ENCODE measurements at places on chromosomes 6 and 20. TPM values are rescaled to one million over a fixed set of nuclear protein-coding genes. Genes with fewer than 3 reads are reported as not detected.
A peak's percentile ranks its signal among the peaks of the same experiment; 100 is the strongest.

GRCh38 chr20:1375515-1375914 lies 17.3 kb downstream of the FKBP1A start:
- peak; percentile 36 for DNase-seq

DNA sequence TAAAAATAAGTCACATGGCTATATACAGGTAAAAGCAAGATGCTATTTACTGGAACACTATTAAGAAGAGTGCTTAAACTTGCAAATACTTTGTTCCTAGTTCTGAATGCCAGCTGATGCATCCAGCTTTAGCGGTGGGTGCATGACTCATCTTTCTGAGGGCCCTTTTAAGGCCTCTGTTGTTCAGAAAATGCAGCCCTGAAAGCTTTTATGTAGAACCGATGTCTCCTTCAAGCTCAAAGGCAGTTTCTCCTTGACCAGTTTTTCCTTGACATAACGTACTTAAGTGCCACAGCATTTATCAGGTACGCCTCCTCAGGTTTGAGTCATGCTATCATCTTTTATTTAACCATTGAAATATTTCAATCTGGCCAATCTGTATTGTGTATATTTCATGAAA lies 82.8 kb downstream of the MLIP start:
- DNase-seq = no peak

DNA sequence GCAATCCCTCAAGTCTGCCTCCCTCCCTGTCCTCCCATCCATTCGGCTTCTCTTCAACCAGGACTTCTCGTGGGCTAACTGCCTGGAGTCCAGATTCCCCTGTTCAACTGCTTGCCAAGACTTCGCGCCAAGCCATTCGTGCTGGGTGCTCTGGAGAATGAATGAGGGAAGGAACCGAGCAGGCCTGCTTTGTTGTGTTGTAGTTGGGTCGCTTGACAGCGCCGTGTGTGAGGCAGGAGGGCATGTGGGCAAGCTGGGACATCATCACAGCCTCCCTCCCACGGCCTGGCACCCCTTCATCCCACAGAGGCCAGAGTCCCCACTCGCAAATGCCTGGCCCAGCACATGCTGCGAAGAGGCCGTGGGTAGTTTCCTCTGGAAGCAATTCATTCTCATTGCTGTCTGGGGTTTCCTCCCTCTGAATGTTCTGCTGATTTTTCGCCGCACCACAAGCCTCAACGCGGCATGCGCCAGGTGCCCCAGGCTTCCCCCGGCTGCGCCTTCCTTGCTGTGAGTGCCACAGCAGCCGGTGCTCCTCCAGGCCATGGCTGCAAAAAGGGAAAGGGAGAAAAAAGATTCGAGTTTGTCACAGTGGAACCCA lies 336.0 kb downstream of the QKI start:
- no peak for DNase-seq

DNA sequence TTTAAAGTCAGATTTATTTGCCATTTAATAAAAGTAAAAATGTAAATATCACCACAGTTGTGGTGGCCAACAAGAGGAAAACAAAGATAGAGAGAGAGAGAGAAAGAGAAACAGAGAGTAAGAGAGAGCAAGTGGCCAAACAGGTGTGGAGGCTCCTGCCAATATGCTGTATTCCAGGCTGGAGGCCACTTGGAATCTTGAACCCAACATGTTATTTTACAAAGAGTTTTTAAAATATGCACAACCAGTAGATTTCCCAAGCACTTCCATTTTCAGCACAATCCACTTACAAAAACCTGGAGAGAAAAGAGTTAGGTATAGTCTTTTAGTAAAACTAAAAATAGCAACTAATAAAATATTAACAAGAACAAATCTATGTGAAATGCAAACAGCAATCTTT lies 1323.1 kb upstream of the CITED2 start:
- no peak for DNase-seq

- no peak for DNase-seq
These were observed 11.7 kb downstream of the TFEB start for GRCh38 chr6:41723530-41724227.

DNA sequence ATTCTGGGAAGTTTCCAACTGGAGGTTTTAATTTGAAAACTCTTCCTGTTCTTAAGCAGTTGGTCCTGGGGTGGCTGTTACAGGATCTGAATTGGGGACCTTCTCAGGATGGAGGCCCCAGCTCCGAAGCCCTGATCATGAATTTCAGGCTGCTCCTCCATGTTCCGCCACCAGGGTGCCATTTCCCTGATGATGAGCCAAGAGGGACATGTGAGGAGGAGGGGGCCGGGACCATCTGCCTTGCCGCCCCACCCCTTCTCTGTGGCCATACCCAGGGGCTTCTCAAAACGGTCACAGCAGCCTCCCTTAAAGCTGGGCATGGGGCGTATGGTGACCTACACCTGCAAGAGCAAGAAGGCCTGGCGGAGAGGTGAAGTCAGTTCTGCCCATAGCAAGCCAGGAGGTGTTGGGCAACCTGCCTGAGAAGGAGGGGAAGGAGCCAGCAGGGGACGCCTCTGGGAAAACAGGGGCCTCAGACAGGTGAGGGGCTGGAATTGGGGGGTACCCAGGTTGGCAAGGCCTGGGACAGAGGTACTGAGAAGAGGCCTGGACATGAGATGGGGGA lies 3.6 kb upstream of the BAK1 start:
- DNase-seq = no peak

GRCh38 chr20:53582574-53583351 lies 10.9 kb downstream of the ZNF217 start:
- DNase-seq = no peak

DNA sequence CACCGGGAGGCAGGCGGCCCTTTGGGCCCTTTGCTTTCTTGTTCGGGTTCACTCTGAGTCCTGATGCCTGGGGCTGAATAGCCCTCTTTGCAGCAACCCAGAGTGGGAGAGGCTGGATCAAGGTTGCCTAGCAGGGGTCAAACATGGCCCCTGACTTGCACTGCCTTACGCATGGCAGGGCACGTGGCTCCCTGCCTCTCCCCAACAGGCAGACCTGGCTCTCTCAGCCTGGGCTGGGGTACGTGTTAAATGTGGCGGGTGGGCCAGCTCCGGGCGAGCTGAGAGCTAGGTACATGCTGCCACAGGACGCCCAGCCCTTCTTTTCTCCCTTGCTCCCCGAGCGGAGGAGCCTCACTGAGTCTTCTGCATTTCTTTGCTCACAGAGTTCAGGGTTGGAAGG lies 7.3 kb downstream of the C6orf132 start:
- DNase-seq = no peak

- no peak for DNase-seq
These were observed 8.5 kb upstream of the SLC22A2 start for GRCh38 chr6:160267102-160267501.

DNA sequence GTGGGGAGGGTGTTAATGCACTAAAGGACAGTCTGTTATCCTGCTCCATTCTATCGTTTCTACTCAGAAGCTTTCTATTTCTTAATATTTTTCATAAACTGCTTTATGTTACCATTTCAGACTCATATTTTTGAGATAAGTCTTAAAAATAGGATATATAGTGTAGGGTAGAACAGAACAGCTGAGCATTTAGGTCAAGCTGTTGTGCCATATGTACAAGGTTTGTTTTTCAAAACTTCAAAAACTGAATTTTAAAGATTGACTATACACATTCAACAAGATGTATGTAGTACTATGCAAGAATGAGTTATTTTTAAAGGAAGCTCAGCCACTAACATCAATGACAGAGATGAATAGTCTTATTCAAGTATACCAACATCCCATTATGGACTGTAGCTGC lies 437.1 kb downstream of the PHF3 start:
- no peak for DNase-seq

DNA sequence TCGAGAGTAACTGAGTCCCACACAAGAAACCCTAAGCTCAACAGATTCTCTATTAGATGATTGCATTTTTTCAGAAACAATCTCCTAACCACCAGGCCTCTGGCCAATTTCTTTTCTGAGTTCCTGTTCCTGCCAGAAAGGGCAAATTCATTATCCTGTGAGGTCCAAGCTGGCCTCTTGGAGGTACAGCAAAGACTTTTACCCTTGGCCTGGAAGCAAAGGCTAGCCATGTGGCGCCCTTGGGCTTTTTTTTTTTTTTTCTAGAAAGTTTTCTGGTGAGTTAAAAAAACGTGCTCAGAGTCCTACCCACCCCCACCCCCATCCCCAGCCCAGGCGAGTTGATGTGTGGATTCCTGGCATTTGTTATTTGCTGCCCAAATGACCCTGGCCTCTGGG lies 59.0 kb upstream of the EEF1A1 start:
- no peak for DNase-seq

DNA sequence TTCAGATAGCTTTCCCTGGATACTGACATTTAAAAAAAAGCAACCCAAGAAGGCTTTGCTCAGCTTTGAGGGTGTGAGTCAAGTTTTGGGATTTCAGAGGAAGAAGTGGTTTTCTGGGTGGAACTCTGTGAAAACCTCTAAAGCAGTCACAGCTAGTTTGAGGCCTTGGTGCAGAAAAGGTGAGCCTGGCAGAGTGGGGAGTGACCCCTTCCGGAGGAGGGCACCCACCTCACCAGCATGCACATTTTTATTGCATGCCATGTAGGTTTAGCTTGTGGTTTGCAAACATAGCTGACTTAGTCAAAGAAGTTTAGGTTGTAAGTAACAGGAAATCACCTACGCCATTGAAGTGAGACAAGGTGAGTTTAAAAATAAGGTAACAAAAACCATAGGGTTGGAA lies 146.8 kb upstream of the PMEPA1 start:
- no peak for DNase-seq

- DNase-seq = no peak
These were observed 11.9 kb upstream of the STK38 start for GRCh38 chr6:36559011-36559793.

GRCh38 chr6:34384321-34385153 lies 7.9 kb downstream of the NUDT3 start:
- no peak for DNase-seq

DNA sequence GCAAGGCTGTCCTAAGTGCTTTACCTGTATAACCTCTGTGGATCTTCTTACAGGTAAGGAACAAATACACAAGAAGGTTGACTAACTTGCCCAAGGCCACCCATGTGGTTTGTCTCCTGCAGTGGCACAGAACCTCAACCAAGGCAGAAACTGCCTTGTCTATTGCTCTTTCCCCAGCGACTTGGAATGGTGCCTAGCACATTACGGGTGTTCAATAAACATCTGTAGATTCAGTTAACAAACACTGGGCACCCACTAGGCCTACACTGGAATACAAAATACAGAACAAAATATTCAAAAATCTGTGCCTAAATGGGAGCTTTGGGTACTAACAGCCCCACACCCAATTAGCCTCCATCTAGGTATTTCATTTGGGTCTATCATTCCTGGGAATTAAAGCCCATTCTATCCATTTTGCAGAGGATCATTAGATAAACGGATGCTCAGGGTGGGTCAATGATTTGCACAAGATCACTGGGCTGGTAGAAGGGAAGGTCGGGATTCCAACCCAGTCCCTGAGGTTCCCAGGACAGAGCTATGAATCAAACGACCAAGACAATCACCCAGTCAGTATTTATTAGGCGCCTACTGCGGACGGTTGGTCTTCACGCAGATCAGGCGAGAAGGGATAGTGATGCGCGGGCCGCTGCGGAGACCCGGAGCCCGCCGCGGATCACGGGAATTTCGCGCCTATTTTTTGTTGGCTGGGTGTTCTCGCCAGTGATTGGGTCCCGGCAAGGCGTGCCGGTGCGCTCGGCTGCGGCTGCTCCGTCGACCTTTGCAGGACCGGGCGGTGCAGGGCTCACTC lies at the start of gene STK35:
Gene STK35 (plus strand): TSS at position 771 of the 808 bp plus-strand sequence. CDS start 55 bp downstream, outside the sequence.
- DNase-seq = peak; percentile 55

GRCh38 chr6:126539022-126539421 lies 199.1 kb downstream of the CENPW start:
- no peak for DNase-seq

Gene BFSP1
- polyA plus RNA-seq = 4.4 TPM

Gene DAAM2
- 30.6 TPM for polyA plus RNA-seq

Gene CDKN1A
- polyA plus RNA-seq = 10.2 TPM

Gene TRIM15
- polyA plus RNA-seq = 0.16 TPM

Gene FAM184A
- 11.4 TPM for polyA plus RNA-seq

Gene WFDC12
- not detected for polyA plus RNA-seq

All from renal cortex interstitium (tissue), 15 donors.